Ascending aorta (tissue), 2 donors: ENCODE measurements at places on chromosomes 2 and 18. TPM values are rescaled to one million over a fixed set of nuclear protein-coding genes. Genes with fewer than 3 reads are reported as not detected.

GRCh38 chr2:222743251-222743812 lies 71.9 kb downstream of the MOGAT1 start:
- H3K4me3 ChIP-seq = no peak overlapping the region
- peak overlapping the region; percentile 49 for H3K27ac ChIP-seq
- no peak for DNase-seq
- no peaks in the 10 kb centered on the region for H3K4me1 ChIP-seq

GRCh38 chr2:227793148-227793712 lies 20.4 kb upstream of the CCL20 start:
- H3K36me3 ChIP-seq = no peaks in the 10 kb centered on the region
- no peaks in the 10 kb centered on the region for H3K27me3 ChIP-seq
- no peak overlapping the region for H3K27ac ChIP-seq

GRCh38 chr2:226023383-226023782 lies 623.9 kb downstream of the NYAP2 start:
- no peak for DNase-seq
- no peaks in the 10 kb centered on the region for H3K4me1 ChIP-seq

- DNase-seq = no peak
- no peaks in the 10 kb centered on the region for H3K36me3 ChIP-seq
- no peak overlapping the region for H3K27ac ChIP-seq
- H3K4me3 ChIP-seq = no peak overlapping the region
- H3K27me3 ChIP-seq = no peaks in the 10 kb centered on the region
- no peaks in the 10 kb centered on the region for H3K4me1 ChIP-seq
Measured at GRCh38 chr2:150389447-150389846, 98.0 kb downstream of the RND3 start.

DNA sequence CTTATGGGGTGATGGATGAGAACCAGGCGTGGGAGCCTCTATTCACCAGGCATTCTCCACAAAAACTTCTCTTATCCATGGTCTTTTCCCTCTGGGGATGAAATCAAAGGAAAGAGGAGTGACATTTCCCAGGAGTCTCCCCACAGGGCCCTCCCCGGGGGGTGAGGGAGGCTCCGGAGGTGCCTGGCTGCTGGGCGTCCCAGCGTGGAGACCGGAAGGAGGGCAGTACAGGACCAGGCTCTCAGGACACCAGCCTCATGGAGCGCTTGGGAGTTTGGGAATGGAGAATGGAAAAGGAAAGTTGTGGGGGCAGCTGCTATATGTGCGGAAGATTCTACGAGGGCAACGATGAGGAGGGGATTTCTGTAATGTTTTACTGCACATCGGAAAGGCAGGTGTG lies 22.1 kb downstream of the CIB4 start:
- H3K27ac ChIP-seq = no peak overlapping the region
- H3K36me3 ChIP-seq = no peaks in the 10 kb centered on the region
- DNase-seq = no peak
- H3K27me3 ChIP-seq = no peaks in the 10 kb centered on the region
- H3K4me3 ChIP-seq = no peak overlapping the region

- H3K36me3 ChIP-seq = no peaks in the 10 kb centered on the region
- no peaks in the 10 kb centered on the region for H3K4me1 ChIP-seq
- H3K27me3 ChIP-seq = no peaks in the 10 kb centered on the region
- H3K27ac ChIP-seq = no peak overlapping the region
- DNase-seq = no peak
Measured at GRCh38 chr2:143429932-143430679, 300.9 kb downstream of the ARHGAP15 start.

DNA sequence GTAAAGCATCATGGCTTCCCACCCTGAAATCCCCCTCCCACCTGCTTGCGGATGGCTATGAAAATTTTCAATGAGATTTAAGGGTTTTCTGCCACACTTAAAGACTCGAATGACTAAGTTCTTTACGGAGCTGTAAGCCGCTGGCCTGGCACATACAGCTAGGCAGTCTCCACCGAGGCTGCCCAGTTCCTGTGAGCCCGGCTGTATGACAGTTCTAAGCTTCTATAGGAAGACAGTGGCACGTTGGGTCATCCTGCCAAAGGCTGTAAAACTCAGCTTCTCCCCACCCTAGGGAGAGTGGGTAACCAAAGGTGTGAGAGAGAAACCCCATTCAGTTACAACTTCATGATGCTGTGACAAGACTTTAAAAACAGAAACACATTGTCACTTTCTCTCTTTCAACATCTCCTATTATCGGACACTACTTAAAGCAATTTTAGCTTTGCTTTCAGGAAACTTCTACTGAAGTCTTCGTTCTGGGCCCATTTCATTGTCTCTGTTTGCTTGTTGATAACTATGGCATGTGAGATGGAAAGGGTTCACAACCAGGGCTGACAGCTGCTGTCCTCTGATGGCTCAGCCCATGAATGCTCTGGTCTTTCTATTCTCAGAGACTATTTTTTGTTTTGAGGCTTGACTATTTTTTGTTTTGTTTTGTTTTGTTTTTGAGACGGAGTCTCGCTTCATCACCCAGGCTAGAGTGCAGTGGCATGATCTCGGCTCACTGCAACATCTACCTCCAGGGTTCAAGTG lies 7.1 kb downstream of the CASP8 start:
- DNase-seq = no peak
- H3K36me3 ChIP-seq = peaks cover 6% of the 10 kb centered on the region
- H3K4me3 ChIP-seq = no peak overlapping the region
- no peaks in the 10 kb centered on the region for H3K27me3 ChIP-seq

DNA sequence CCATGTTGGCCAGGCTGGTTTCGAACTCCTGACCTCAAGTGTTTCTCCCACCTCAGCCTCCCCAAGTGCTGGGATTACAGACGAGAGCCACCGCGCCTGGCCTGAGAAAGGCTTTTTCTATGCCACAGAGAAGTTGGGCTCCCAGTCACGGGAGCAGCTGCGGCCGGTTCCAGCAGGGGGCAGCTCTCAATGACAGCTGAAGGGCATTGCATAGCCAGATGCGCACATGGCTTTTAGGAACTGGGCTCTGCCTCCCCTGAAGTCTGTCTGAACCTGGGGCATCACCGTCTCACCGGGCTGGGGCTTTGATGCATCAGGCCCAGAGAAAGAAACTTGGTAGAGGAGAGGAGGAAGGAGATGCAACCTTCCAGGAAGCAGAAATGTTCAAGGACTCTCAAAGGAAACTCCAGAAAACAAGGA lies 84.2 kb upstream of the LAPTM4A start:
- peak; percentile 77 for DNase-seq
- H3K36me3 ChIP-seq = no peaks in the 10 kb centered on the region
- H3K4me1 ChIP-seq = no peaks in the 10 kb centered on the region
- no peaks in the 10 kb centered on the region for H3K27me3 ChIP-seq
- no peak overlapping the region for H3K4me3 ChIP-seq
- no peak overlapping the region for H3K27ac ChIP-seq

GRCh38 chr2:127633556-127634065 lies 12.3 kb upstream of the GPR17 start:
- H3K36me3 ChIP-seq = peaks cover 3% of the 10 kb centered on the region
- peaks cover 16% of the 10 kb centered on the region for H3K4me1 ChIP-seq
- peak overlapping the region; percentile 31 for H3K27ac ChIP-seq
- no peaks in the 10 kb centered on the region for H3K27me3 ChIP-seq

DNA sequence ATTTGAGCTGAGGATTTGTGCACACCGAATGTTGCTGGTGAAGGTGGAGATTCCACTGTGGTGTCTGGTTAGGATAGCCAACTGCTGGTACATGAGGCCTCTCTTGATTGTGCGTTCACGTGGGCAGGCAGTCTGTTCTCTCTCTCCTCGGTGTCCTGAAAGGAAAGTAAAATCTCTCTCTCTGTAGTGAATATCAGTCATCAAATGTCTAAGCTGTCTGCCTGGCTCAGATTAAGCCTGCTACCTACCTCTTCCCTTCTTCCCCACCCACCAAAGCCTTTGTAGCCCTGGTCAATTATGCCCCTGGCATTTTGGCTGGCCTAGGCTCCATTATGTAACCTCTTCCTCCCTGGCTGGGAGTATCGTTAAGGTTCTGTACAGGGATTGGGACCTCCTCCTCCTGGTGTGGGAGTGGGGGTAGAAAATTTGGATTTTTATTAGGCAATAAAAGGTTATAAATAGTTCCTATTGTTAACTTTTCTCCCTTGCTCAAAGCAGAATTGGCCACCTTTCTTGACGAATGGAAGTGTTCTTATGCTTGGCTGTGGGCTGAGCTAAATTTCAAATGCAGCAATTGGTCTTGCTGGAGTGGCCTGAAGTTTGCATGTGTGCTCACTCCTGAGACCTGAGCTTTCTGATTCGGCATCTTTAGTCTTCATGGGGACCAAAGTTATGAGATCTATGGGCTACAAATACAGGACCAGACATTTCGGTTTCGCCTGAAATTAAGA lies 148.8 kb downstream of the WDSUB1 start:
- H3K4me3 ChIP-seq = no peak overlapping the region
- no peaks in the 10 kb centered on the region for H3K27me3 ChIP-seq
- peak overlapping the region; percentile 49 for H3K27ac ChIP-seq
- DNase-seq = no peak
- peaks cover 45% of the 10 kb centered on the region for H3K4me1 ChIP-seq

GRCh38 chr2:11367170-11367730 lies 22.8 kb upstream of the ROCK2 start:
- H3K27ac ChIP-seq = peak overlapping the region; percentile 21
- no peaks in the 10 kb centered on the region for H3K36me3 ChIP-seq
- no peaks in the 10 kb centered on the region for H3K27me3 ChIP-seq
- peaks cover 3% of the 10 kb centered on the region for H3K4me1 ChIP-seq
- no peak overlapping the region for H3K4me3 ChIP-seq

DNA sequence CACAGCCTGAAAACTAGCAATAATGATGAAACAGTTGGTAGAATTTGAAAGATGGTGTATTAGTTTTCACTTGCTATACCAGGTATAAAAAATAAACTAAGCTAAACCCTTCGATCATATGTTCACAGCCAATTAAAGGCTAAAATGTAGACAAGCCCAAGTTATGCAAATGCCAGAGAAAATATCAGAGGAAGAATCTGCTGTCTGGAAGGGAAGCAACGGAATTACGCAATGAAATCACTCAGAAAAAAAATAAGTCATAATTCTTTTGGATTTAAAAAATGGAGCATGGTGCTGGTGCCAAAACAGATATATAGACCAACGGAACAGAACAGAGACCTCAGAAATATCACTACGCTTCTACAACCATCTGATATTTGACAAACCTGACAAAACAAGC lies 108.3 kb downstream of the ARL4C start:
- no peak overlapping the region for H3K27ac ChIP-seq
- DNase-seq = no peak
- no peaks in the 10 kb centered on the region for H3K36me3 ChIP-seq
- no peaks in the 10 kb centered on the region for H3K27me3 ChIP-seq
- H3K4me3 ChIP-seq = no peak overlapping the region
- H3K4me1 ChIP-seq = no peaks in the 10 kb centered on the region

The LOXL3 gene
- total RNA-seq = 19.8 TPM

The TDRD15 gene
- total RNA-seq = not detected

The CPO gene
- not detected for total RNA-seq

The COL4A3 gene
- 1.1 TPM for total RNA-seq
